Activated CD8-positive, alpha-beta memory T cell treated with anti-CD3 and anti-CD28 coated beads for 48 hours (primary cell): ENCODE measurements at places on chromosomes 1 and 21.

- no peak for DNase-seq
Measured at GRCh38 chr1:238568735-238569134, 678.0 kb upstream of the ZP4 start.

DNA sequence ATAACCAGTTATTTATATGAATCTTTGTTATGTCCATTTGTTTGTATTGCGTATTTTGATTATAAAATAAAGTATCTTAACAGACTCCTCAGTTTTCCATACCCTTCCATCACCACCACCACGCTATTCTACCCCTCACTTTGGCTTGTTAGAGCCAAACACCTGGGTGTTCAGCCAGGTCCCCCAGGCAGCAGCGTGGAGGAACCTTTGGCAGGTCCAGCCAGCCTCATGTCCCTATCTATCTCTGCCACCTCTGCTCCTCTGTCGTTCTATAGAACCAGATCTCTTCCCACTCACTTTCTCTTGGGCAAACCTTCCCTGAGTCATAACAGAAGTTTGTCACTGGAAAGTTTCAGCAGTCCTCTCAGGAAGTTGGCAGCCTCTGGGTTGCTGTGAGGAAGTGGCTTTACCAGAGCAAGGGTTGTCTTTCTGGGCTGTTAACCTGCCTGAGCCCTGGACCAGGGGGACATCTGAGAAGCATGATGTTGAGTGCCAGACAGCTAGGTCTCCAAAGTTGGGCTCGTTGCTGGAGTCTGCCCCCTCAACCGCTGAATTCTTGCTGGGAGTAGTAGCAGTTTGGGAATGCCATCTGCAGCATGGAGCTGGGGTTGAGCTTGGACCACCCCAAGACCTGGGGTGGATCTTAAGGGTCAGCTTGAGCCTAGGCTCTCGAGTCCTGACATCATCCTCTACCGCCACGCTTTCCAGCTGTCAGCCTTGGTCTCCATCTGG, 996 bp upstream of the SH3BGRL3 start:
- DNase-seq, result no peak

DNA sequence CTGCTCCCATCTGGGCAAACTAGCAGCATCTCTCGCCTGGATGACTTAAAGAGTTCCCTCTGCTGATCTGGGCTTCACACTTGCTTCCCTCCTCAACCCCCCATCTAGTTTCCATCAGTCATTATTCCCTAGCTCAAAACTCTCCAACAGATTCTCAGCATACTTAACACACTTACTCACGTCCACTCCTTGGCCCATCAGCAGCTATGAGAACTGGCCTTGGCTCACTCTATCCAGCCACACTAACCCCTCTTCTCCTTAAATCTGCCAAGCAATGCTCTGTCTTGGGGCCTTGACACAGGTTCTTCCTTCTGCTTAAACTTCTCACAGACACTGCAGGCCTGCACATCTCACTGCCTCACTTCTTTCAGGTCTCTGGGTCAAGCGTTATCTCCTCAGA, 41.6 kb downstream of the GNG12 start:
- DNase-seq, result no peak

GRCh38 chr21:42847051-42847707, 32.2 kb downstream of the WDR4 start:
- no peak for DNase-seq

GRCh38 chr1:38006008-38006828, 904 bp upstream of the FHL3 start:
- DNase-seq, result no peak

GRCh38 chr1:162873671-162874666, 13.0 kb upstream of the CCDC190 start:
- no peak for DNase-seq

DNA sequence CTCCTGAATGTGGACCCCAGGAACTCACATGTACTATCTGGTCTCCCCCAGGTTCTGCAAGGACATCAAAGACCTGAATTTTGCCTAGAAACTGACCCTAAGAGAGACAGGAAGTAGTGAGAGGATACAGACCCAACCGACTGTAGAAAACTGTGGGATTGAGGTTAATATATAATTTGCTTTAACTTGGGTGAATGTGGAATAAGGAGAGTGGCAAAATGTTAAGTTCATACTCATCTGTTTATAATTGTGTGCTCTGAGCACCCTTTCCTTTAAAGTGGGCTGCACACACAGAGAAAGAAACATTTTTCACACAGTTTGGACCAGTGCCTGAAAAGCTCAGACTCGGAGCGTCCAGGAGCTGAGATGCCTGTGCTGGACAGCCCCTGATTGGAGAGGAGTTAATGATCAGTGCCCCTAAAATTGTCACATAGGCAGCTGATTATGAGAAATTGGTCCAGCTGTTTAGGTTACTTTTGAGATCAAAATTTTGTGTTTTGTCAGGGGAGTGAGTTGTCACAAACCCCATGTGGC, 37.2 kb downstream of the ROR1 start:
- no peak for DNase-seq

DNA sequence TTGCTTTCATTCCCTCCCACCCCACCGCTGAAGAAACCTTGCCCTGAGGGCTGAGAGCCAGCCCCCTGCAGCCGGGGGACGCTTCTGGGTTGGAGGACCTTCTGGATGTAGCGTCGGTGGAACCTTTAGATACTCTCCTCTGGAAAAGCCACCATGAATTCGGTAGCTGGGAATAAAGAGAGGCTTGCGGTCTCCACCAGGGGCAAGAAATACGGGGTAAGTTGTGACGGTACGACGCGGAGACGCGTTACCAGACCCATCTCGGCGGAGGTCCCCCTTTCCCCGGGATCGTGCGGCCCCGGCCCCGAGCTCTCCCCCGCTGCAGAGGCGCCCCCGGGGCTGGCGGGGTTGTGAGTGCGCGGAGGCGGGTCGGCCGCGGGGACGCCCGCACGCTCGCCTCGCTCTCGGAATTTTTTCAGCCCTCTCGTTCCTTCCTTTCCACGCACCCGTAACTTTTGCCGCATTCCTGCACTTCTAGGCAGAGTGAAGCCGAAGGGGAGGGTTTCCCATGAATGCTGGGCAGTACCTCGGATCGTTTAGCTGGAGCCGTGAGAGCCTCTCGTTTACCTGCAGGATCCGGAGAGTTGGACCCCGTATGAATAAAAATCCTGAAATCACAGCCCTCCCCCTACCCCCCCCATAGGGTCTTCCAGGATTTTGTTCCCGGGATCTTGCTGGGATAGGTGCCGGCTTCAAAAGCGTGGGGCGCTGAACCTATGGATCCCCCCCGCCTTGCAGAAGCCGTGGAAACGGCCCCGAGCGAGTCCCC, 671 bp downstream of the KIF26B start:
- no peak for DNase-seq

GRCh38 chr1:218565377-218565776, 220.2 kb downstream of the TGFB2 start:
- DNase-seq, result no peak

DNA sequence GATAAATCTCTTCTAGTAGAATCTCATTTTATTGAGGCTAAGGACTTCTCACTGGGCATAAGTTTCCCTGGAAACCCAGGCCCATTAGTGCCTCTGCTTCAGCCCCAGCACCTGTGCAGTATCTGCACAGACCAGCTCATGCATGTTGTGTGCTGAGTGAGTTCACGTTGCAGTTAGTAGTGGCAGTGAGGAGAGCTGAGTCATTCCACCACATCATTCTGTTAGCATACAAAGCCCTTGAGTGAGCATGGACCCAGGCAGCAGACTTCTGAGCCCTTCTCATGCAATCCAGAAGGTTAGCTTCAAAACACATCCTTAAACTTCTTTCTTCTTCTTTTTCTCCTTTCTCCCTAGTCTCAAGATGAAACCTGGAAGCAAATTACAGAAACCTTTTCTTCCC, 45.8 kb upstream of the NTPCR start:
- no peak for DNase-seq

DNA sequence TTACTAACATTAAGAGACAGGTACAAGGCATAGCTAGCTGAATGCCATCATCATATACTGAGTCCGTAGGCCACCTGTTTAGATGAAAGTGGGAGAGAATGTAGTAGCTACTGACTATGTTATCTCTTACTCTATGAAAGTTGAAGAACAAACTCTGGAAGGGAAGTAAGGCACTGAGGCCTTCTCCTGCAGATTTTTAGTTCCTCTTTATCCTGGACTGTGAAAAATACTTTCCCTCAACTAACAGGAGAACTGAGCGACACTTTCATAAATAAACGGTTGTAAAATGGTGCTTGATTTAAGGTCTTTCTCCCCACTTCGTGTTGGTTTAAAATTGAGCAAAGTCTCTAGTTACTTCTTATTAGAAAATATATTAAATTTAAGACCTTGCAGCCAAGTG, 101.9 kb downstream of the FNBP1L start:
- no peak for DNase-seq

GRCh38 chr1:226589008-226589733, 40.6 kb downstream of the STUM start:
- no peak for DNase-seq

GRCh38 chr1:116177861-116178260, 66.7 kb downstream of the MAB21L3 start:
- no peak for DNase-seq

- no peak for DNase-seq
Measured at GRCh38 chr1:5297886-5298239, 643.5 kb downstream of the AJAP1 start.

GRCh38 chr1:240237305-240237721, 145.6 kb downstream of the FMN2 start:
- DNase-seq, result no peak

- no peak for DNase-seq
Measured at GRCh38 chr1:162387226-162388082, 5.9 kb downstream of the C1orf226 start.

DNA sequence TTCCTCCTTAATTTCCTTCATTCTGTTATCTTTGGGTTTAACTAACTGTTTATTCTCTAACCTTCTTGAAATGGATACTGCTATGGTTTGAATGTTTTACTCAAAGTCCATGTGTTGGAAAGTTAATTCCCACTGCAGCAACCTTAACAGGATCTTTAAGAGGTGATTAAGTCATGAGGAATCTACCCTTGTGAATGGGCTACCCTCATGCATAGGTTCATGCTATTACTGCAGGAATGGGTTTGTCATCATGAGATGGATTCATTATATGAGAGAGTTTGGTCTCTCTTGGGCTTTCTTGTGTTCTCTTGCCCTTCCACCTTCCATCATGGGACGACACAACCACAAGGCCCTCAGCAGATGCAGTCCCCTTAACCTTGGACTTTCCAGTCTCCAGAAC, 516.9 kb downstream of the ADGRL2 start:
- DNase-seq, result no peak

- DNase-seq, result no peak
Measured at GRCh38 chr21:35408401-35408800, 359.3 kb upstream of the RUNX1 start.

DNA sequence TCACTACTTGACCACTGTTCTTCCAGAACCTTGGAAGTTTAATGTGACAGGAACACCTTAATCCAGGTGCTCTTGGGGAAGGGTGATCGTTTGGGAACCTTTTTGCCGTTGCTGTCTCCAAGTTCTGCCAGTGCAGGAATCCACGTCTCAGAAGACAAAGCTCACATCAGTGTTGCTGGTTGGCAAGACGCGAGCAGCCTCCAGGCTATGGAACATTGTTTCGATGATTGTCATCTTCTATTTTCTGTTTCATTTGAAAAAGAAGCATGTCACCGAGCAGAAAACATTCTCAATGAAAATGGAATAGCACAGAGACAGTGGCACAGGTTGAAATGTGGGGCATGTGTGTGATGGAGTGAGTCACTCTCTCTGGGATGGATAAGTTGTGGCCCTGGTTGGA, 11.7 kb downstream of the STUM start:
- DNase-seq, result no peak

DNA sequence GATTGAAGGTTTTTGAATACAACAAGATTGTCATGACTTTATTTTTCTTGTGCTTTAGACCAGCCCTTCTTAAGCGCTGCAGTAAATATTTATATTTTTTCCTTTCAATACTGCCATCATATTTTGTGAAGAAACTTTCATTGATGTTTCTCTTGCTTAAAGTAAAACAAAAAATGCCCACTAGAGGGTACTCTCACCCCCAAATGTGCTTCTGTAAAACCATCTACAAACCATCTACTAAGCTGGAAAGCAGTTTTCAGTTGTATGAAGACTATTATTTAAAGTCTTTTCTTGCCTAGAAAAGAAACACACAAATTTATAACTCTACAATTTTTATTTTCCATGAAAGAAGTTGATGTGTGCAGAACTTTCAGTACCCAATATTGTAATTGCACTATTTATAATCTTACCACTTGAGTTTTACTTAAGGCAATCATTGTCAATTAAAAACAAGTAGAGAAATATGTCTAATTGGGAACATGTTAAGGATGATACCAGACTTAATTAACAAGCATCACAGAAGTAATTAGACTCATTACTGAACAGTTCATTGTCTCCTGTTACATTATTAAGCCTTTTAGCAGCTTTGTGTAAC, 10.7 kb downstream of the LEPR start:
- no peak for DNase-seq

DNA sequence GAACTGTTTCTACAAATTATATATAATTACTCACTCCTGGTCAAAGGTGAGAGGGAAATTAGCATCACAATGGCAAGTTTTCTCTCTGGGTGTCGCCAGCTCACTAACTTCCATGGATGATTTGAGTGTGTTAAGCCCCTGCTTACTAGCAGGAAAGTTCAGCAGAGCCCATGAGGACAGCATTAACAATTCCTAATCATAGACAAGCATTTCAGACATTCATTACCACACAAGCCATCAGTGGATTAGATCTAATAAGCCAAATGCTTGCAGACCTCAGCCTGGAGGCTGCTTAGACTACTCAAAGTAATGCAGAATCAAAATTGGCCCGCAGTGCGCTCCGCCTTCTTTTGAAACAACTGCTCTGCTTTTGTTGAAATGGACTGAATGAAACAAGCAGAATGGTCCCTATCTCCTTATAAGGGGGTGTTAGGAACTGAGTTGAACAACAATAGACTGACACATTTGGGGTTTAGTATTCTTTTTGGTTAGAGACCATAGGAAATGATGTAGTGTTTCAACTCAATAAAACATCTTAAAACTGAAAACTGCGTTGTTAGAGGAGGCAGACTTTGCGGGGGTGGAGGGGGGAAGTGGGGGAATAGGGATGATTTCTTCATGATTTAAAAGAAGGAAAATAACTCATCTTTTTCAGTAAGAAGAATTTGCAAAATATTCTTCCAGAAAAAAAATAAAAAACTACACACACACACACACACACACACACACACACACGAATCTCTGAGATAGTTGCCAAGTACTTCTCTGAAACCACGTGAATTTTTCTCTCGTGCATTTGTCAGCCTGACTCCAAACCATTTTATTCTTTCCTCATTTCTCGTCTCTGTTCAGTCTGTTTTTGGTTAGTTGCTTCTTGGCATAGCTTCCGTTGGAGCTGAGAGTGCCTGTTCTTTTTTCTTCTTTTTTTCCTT, 54.6 kb downstream of the GORAB start:
- DNase-seq, result no peak

GRCh38 chr1:219124163-219124562, 49.5 kb upstream of the LYPLAL1 start:
- no peak for DNase-seq

DNA sequence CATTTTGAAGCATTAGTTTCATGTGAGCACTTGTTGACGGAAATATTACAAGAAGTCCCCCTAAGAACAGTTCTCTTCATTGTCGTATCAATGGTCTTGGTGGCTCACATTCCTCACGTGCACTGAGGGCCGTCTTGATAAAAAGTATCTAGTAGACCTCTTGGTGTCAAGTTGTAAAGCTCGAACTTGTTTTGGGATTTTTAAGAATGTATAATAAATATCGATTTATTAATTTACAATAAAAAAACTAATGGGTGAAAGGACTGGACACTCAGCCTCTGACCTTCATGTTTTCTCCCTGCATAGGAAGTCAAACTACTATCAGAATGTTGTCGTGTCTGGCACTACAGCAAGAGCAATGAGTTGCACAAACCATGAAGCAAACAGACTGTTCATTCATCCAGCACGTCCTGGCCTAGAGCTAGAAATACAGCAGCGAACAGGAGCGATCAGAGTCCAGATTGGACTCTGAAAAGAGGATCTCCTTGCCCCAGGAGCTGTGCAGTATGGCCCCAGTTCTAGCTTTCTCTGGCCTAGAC, 319.2 kb downstream of the SMYD3 start:
- DNase-seq, result no peak
